ENCODE measurements at places on chromosomes 13 and 19.

GRCh38 chr19:15378534-15379082 is 979 bp downstream of the AKAP8 start:
- no peak for DNase-seq

DNA sequence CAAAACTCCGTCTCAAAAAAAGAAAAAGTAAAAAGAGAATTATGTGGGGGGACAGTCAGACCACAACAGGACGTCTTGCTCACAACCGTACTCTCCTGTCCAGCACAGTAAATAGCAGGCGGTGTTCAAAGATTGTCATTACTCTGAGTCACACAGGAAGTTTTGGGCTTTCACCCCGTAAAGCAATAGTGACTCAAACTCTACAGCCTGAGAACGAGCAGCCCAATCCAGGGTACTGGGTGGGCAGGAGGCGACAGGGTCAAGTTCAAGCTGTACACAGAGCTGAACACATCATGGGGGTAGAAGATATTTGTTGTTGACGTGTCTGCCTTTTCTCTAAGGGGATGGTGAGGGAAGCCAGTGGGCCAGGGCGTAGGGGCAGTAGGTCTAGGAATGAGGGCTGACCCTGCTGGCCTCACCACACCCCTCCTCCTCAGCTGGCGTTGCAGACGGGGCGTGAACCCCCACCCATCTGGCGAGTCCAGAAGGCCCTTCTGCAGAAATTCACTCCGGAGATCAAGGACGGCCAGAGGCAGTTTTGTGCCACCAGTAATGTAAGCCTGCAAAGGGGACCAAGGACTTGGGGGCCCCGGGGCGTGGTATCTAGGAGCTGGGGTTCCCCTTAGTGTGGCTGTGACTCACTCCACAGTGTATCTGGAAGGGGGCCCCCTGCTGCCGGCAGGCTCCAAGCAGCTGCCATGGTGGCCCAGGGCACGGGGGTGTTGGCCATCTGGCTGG is 23.3 kb downstream of the PRR12 start:
- DNase-seq = no peak

DNA sequence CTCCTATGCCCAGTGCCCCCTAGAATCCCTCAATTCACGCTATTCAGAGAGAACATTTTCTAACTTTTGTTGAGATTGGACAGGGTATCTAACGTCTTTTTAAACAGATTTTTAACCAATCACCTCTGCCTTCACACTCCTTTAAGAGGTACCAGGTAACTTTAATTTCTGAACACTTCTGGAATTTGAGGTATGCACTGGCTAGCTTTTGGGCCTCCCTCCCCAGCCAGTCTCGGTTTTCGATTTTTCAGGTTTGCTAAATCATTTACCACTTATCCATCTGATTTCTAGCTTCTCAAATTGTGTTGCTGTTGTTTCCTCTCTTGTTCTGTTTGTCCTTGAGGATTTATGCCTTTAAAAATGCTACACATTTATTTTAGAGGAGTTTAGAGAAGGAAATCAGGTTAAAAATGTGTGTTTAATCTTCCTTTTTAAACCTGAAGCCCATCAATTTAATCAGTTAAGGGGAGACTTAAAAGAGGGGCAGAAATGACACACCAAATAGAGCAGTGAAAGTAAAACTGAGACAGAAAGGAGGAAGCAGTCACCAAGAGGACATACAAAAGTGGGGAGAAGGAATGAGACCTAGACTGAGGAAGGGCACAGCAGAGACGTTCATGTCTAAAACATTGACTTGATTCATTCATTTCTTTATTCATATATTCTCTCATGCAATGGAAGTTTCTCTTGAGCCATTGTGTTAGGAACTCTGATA is 139.6 kb upstream of the HTR2A start:
- no peak for DNase-seq

GRCh38 chr13:74046431-74046830 is 87.8 kb downstream of the KLF12 start:
- no peak for DNase-seq

GRCh38 chr13:20702530-20702914 is 977 bp upstream of the IL17D start:
- DNase-seq = no peak

DNA sequence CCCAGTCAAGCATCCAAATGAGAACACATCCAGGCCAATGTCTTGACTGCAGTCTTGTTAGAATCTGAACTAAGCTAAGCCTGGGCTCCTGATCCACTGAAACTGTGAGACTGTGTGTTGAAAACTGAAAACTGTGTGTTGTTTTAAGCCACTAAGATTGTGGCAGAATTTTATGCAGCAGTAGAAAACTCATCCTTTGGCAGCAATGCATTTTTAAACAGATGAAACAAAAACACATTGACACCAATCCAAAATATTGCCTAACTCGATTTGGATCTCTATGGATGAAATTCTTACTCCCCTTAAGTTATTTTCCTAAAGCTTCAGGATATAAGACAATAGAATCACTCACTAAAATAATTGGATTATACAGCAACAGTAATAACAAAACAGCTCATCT is 202.3 kb upstream of the KLF12 start:
- DNase-seq = no peak

DNA sequence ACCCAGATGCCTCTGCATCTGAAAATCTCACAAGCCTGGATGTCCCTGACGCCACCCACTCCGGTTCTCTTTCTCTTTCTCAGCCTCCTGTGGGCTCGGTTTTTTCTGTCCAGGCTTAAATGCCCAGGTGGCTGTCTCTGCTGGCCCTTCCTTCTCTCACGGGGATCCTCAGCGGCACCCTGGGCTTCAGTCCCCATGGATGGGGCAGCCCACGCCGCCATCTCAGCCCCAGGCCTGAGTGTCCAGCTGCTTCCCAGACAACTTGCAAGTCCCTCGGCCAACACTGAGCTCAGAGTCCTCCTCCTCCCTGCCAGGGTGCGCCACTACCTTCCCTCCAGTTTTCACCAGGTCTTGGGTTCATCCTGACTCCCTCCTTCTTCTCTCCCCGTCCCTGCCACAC is 6.4 kb downstream of the FBN3 start:
- no peak for DNase-seq

DNA sequence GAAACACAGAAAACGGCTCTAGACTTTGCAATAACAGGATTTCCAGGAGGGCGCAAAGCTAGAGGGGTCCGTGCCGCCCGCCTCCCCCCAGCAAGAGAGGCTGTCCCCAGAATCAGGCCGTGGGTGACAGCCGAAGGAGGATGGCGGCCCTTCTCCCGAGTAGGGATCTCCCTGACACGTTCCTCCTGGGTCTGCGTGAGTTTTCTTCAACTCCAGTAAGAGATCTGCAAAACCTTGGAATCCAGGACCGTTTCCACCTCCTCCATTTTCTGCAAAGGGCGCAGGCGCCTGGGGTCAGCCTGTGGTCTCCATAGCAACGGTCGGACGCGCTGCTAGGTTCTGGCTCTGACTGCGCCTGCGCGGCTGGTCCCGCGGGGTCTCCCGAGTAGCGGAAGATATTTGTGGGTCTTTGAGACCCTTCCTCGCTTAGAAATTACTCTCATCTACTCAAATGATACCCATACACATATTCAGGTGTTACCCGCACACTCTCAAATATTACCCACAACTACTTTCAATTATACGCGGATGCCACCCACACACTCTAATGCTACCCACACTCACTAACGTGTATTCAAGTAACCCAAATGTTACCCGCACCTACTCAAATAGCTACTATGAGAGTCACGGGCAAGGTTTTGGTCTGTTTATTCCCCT is 2.1 kb downstream of the PNMA8C start:
- DNase-seq = no peak

- no peak for DNase-seq
These were observed 46.2 kb downstream of the CDK8 start for GRCh38 chr13:26300140-26300539.

DNA sequence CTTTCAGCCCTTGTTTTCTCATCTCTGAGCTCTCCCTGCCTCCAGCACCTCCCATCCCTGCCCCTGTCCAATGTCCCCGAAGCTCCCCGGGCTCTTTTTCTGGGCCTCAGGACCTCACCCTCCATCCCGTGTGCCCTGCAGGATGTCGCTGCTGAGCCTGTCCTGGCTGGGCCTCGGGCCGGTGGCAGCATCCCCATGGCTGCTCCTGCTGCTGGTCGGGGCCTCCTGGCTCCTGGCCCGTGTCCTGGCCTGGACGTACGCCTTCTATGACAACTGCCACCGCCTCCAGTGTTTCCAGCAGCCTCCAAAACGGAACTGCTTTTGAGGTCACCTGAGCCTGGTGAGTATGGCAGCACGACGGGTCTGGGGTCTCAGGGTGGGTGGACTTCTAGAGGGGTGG is 51.1 kb upstream of the CYP4F8 start:
- no peak for DNase-seq

- no peak for DNase-seq
These were observed 539.5 kb downstream of the FGF9 start for GRCh38 chr13:22210134-22210930.
